Ecto neural progenitor cell (in vitro differentiated cells): ENCODE measurements at places on chromosomes 12 and 14.

DNA sequence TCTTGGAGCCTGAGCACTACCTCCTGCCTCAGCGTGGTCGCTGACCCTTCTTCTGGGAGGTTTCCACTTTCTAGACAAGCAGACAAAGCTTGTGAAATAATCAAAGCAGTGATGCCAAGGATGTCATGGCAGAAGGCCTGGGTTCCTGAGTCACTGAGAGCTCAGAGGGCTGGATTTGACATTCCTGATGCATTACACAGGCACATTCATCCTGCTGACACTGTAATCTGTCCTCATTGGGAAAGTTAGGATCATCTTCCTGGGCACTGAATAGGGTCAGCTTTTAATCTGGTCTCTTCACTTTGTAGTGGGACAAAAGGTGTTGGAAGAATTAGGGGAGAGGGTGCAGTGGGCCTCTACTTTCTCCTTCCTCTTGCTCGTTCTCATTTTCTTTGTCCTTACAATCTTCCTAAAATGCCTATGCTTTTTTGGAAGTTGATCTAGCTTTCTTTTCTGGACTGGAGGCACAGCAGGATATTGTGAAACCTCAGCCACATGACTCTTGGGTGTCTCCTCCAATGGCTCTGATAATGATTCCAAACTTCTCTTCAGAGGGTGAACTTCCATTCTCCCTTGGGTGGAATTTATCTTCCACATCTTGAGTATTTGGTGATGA lies 29.6 kb downstream of the EEA1 start:
- DNase-seq: no peak

- no peak for DNase-seq
These were observed 3.7 kb downstream of the NFKBIA start for GRCh38 chr14:35400648-35401421.

DNA sequence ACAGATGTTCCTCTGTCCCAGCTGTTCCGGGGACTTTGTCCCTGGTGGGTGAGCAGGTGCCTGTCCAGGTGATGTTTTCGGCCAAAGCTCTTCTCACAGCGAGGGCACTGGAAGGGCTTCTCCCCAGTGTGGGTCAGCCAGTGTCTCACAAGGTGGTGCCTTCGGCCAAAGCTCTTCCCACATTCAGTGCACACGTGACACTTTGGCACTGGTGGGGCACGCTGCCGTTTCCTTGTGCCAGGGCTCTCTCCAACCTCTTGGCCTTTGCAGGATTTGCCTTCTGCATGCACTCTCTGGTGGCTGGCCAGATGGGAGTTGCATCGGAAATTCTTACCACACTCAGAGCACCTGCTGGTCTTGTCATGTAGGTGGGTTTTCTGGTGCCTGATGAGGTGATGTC lies 7.7 kb downstream of the ZNF641 start:
- peak; percentile 37 for DNase-seq

DNA sequence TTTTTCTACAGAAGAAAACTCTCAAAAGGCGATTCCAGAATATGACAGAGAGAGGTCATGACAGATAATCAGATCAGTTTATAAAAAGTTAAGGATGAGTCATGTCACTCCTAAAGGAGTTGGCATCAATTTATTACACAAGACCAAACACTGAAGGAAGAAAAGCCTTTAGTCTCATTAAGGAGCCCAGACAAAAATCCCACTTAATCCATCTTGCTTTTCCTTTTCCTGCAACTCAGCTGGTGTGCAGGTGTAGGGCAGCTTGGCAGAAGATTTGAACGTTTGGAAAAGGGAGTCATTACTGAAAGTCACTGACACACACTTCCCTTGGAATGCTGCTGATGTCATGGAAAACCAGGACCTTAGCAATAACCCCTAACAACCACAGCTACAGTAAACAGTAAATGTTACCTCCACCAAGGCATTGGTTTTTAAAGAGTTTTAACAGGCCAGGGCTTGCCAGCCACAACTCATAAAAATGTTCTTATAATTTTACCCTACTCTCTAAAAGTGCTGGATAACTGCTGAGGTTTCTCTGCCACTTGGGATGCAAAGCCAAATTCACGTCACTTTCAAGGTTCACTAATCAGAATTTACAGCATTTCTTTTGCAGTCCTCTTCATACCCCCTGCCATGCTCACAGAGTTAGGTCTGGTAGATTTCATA lies 320.6 kb downstream of the RAD51B start:
- no peak for DNase-seq

GRCh38 chr14:81400852-81401251 lies 728 bp upstream of the STON2 start:
- DNase-seq: no peak

- DNase-seq: no peak
These were observed 15.2 kb upstream of the DLK1 start for GRCh38 chr14:100711493-100711892.
